ENCODE measurements at places on chromosomes 3 and 15. TPM values are rescaled to one million over a fixed set of nuclear protein-coding genes. Genes with fewer than 3 reads are reported as not detected.

Gene CHL1
- total RNA-seq: 2.1 TPM

Gene GATA2
- total RNA-seq: 0.83 TPM

Gene MORC1
- not detected for total RNA-seq

Gene ST8SIA2
- not detected for total RNA-seq

Gene NUDT16
- total RNA-seq: 18.8 TPM

Gene ITGA11
- total RNA-seq: 29.6 TPM

Gene MCF2L2
- under 0.01 TPM for total RNA-seq

Gene DZIP3
- total RNA-seq: 19.3 TPM

Gene GADL1
- 2.6 TPM for total RNA-seq

Gene EDEM1
- 23.6 TPM for total RNA-seq

Gene ANKRD34C
- not detected for total RNA-seq

All from fibroblast of lung (primary cell).